Fibroblast of skin of right quadriceps (primary cell): ENCODE measurements at places on chromosomes 11 and 22.

DNA sequence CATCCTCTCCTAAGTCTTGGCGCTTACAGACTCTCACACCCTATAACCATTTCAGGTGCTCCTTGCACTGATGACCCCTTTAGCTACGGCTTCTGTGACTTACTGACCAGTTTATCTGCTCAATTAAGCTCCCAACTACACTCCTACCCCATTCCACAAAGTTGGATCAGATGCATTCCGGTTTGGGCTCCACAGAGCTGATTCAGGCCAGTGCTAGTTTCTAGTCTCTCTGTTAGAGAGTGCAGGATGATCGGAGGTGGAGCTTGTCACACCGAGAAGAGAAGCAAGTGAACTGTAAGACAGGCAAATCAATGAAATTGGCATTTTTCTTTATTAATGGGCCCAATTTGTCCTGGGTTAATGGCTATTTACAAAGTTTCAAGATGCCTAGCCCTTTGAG is 436.8 kb upstream of the CADM1 start:
- no peak for DNase-seq

GRCh38 chr11:13284776-13285588 is 7.4 kb downstream of the BMAL1 start:
- no peak for DNase-seq

DNA sequence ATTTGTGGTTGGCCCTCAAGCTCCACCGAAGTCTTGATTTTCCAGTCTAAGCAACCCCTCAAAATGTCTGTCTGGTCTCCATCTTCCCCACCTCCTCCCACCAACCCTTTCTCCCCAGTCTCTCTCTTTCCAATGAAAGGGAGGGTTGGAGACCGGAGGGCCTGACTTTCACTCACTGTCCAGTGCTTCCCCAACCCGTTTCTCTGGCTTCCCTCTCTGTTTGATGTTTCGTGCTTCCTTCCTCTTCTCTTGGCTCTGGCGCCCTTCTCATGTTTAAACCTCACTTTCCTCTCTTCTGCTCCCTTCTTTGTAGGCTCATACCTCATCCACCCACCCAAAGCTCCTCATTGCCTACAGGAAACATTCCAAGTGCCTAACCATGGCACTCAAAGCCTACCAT is 11.1 kb upstream of the VPS37C start:
- DNase-seq = no peak

DNA sequence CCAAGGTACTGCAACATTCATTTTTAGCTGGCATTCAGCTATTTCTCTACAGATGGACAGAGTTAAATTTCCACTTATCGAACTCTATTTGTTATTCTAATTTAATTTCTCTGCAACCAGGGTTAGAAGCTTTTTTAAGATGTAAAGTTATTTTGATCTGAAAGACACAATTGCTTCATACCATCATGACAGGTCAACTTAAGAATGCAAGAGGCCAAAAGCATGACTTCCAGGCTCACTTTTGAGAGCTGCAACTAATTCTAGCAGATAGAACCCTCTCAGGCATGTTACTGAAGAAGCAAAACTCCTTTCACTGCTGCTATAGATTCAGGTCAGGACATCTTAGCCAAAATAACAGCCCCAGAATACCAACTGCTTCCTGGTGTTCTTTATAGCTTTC is 86.5 kb upstream of the GALNT18 start:
- no peak for DNase-seq

DNA sequence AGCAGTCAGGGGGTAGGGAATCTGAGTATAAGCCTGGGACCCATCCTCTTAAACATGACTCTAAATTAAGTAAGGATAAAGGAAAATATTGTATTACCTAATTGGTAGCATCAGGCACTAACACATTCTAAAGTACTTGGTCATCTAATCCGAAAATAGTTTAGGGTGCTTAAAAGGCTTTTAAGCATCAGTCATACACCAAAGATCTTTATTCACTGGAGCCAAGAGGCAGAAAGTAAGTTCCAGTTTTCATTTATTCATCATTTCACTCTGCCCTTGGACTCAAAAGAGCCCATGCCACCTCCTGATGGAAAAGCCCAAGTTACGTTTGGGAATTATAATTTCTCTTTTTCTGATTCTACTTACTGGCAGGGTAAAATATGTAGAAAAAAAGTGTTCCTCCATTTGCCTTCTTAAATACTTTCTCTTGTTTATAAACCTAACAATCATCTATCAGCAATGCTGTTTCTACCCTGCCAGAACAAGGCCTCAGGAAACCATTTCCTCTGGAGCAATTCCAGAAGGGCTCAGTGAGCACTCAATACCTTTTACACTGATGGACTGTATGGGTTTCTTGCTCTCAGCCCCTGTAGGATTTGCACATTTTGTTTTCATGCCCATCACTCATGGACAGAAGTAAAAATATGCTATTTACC is 120.1 kb upstream of the SLC5A12 start:
- DNase-seq = peak; percentile 92

DNA sequence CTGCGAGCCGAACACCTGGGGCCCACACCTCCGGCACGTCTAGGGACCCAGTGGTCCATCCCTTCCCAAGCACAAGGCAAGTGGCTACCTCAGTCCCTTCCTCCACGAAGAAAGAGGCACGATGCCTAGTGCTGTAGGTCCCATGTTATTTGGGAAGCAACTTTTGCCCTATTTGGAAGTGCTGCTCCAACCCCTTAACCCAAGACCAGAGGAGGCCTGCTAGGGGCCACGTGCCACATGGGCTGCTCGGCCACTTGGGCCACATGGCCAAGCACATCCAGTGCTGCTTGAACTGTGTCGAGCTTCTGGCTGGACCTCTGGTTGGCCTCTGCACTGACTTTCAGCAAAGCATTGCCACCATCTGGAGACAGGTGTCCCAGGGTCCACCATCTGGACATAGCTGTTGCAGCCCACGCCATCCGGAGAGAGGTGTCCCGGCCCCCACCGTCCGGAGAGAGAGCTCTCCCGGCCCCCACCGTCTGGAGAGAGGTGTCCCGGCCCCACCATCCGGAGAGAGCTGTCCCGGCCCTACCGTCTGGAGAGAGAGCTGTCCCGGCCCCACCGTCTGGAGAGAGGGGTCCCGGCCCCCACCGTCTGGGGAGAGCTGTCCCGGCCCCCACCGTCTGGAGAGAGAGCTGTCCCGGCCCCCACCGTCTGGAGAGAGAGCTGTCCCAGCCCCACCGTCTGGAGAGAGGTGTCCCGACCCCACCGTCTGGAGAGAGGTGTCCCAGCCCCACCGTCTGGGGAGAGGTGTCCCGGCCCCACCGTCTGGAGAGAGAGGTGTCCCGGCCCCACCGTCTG is 6.5 kb upstream of the B4GALNT4 start:
- DNase-seq = no peak

DNA sequence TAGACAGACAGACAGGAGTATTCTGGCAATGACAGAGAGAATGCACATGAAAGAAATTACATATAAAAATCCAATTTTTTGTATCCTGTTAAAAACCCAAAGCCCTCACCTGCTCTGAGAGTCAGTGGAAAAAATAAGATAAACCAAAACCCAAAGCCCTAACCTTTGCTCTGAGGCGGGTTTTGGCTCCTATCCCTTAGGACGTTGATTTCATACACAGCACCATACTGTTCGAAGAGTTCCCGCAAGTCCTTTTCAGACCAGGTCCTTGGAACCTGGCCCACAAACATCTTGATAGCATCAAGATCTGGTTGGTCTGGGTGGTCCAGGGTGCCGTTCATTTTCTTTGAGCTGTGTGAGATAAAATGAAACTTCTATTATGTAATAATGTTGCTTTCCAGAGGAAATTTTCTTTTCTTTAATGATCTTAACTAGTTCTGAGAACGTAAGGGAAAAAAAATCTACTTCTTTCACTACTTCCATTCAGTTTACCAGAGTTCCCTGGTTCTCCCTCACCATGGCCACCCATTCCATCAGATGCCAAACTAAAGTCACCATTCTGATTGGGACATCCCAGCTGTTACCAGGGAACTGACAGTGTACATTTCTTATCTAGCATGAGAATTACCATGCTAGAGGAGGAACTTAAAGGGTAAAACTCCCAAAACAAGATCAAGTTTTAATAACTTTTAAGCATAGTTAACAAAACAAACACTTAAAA is 39.9 kb upstream of the RAPSN start:
- no peak for DNase-seq

DNA sequence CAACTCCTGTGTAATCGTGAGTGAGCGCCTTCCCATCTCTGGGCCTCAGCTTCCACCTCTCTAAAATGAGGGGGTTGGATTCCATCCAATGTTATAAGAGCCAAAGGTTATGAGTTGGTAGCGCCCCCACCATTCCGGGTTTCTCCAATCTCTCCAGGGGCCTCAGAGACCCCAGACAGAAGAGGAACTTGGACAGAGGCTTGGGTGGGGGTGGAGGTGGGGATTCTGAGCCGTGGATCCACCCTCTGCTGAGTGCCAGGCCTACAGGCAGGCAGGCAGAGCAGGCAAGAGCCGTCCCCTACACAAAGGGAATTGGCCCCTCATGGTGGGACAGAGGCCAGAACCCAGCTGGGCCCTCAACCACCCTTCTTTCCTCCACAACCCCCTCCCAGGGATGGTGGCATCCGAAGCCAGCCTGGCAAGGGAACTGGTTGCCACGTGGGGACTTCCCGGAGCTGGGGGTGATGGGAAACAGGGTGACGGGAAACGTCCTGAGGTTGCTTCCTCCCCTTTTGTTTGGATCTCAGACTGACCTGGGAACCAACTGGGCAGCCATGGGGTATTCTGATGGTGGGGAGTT is 31.8 kb downstream of the TXN2 start:
- DNase-seq = no peak

- no peak for DNase-seq
Measured at GRCh38 chr22:19126309-19127273, 4.4 kb upstream of the DGCR2 start.

DNA sequence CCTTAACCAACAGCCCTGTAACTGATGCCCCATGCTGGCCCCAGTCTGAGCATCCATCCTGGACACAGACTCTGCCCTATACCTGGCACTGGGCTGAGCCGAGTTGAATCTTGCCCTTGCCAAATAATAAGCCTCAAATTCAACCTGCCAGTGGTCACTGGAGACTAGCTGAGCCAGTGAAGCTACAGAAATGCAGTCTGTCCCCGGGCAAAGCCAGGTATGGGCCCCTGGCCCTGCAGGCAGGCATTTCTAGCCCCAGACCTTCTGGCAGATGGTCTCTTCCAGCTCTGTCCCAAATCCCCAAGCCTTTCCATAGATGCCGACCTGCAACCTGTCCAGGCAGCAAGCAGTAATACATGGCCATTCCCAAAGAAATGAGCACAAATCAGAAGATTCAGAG is 4.7 kb downstream of the CLPB start:
- no peak for DNase-seq

DNA sequence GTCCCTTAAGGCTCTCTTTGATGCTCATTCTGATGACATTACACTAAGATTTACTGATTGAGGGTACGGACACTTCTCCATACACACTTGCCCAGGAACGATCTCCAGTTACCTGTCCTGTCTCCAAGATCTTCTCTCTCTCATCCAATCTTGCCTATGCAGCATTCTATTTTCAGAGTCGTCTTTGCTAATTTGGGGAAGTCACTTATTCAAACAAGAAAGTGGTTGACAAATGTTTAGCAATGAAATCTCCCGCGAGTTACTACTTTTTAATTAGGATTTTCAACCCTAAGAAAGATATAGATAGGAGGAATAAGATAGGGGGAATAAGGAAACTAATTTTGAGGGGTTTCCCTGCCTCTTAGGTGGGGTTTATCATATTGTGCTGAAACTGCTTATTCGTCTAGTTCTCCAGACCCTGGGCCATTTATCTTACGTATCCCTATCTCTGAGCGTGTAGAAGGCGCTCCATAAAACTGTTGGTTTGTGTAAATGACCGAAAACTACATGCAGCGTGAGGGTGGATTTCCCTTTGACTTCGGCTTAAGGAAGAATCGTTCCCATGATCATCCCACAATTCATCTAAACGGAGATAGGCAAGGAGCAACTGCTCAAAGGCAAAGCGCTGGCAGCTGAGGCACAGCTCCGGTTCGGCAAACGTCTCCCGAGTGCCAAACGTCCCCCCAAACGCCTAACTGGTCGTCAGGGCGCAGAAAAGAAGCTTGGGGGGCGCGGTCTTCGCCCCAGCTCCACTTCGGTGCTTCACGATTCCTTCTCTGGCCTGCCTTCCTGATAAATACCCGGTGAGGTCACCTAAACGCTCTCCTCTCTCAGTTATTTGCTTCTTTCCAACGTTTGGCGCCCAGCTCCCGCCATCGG is 804 bp downstream of the APIP start:
- DNase-seq = peak; percentile 35

DNA sequence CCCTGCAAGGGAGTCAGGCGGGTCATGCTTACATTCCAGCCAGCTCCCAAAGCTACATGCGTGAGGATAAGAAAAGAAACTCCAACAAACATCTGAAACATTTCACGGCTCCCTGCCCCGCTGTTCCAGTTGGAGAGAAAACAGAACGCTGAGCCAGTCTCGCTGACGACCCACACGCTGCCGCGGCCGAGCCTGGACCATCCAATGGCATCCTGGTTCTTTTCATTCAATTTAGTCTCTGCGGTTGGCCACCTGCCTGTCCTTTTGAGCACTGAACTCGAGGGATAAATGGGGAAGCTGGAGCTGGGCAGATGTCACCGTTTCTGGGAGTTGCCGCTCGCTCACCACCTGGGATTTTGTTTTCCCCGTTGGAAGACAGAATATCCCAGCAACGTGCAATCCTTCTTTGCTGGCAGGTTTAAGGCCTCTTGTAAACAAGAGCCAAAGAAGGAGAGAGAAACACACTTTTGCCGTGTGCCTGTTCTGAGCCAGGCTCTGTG is 45.3 kb upstream of the SHISAL1 start:
- peak; percentile 17 for DNase-seq

GRCh38 chr11:103546236-103546635 is 437.0 kb downstream of the DYNC2H1 start:
- DNase-seq = peak; percentile 64

GRCh38 chr22:21876486-21877176 is 9.2 kb upstream of the MAPK1 start:
- peak; percentile 80 for DNase-seq

- peak; percentile 41 for DNase-seq
Measured at GRCh38 chr11:17765356-17766072, 30.9 kb downstream of the KCNC1 start.

GRCh38 chr11:46072172-46072964 is 48.9 kb downstream of the PHF21A start:
- DNase-seq = peak; percentile 14

- no peak for DNase-seq
Measured at GRCh38 chr11:120577041-120577440, 65.5 kb downstream of the GRIK4 start.

- DNase-seq = peak; percentile 45
Measured at GRCh38 chr11:27976262-27976661, 131.7 kb downstream of the KIF18A start.

DNA sequence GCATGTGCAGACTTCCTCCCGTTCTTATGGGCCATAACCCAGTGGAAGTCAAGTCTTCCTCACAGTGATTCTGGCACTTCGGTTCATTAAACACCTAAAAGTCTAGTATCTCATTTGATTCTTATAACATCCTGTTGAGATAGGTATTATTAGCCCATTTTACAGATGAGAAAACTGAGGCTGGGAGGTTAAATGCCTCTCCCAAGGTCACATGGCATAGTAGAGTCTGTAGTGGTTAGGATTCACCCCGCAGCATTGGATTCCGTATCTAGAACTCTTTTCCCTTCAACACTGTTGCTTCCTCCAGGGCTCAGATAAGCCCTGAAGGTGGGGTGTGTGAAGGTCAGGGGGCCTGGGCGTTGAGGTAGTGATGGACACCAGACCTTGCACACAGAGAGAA is 3.4 kb downstream of the GPHA2 start:
- DNase-seq = no peak

- DNase-seq = no peak
Measured at GRCh38 chr11:44611687-44612434, 46.4 kb downstream of the CD82 start.
